ENCODE measurements at places on chromosomes 4 and X.

- DNase-seq, result no peak
Measured at GRCh38 chr4:158219623-158220022, 9.3 kb downstream of the TMEM144 start.

- no peak for DNase-seq
Measured at GRCh38 chr4:92988301-92988700, 684.5 kb downstream of the GRID2 start.

GRCh38 chr4:165537028-165537648 is 158.3 kb downstream of the CPE start:
- no peak for DNase-seq

DNA sequence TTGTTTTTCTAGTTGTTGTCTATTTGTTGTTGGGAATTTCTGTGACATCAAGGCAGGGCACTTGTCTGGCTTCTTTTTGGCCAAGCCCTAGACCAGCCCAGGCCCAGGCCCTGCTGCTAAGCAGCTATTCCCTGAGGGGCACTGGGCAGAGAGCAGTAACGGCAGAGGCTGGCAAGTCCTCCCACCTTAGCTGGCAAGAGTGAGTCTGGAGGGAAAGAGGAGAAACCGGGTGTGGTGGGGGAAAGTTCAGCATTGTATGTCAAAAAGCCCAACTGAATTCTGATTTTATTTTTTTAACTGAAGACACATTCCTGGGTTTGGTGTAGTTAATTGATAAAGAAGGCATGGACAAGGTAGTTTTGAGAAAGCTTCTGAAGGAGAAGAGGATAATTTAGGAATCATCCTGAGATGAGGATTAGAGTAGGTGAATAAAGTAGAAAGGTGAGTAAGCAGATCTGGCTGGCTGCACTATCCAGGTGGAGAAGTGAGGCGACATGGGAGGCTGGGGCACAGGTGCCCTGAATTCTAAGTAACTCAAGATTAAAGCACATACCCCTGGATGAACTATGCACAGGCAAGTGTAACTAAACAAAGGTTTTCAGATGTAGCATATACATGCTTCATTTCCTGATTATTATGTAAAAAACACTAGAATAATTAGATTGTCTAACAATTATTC is 57.4 kb downstream of the TAPT1 start:
- no peak for DNase-seq

DNA sequence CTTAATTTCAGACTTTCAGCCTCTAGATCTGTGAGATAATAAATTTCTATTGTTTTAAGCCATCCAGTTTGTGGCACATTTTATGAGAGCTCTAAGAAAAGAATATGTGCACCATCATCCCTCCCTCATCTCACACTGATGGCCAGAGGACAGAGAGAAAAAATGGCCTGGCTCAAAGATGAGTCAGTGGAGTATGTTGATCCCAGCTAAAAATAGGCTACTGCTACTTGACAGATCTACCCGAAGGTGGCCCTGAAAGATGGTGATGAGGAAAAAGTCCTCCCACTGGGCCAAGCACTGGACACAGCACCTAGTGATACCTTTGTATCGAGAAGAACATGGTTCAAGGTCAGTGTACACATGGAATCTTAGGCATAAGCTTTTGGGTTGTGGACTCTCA is 38.2 kb upstream of the DCTD start:
- no peak for DNase-seq

DNA sequence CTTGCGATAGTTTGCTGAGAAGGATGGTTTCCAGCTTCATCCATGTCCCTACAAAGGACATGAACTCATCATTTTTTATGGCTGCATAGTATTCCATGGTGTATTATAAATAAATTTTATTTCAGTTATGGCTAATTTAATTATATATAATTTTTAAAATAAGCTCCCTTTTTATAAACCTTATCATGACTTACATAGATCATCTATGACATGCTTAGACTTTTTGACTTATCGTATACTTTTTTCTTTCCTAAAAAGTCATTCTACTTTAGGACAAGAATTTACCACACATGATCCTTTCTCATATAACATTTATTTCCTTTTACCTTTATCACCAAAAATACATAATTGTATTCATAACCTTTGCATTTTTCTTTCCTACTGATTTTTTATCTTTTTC is 376.5 kb downstream of the CCSER1 start:
- DNase-seq, result no peak

GRCh38 chr4:137754652-137755471 is 222.6 kb upstream of the PCDH18 start:
- DNase-seq, result no peak

DNA sequence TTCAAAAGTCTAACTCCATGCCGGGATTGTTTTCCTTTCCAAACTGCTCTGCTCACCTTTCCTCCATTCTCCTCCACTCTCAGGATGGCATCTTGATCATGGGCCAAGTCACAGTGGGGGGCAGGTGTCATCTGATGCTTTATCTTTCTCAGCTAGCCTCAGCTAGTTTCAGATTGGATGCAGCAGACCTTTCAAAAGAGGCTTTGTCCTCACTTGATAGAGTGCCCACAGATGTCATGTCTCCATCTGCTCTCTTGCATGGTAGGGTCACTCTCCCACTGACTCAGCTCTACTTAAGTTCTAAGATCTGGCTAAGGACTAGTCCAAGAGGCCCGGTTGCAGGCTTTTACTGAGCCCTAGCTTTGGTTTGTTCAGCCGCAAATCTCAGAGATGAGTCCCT is 341.8 kb upstream of the GALNT7 start:
- no peak for DNase-seq

- DNase-seq, result no peak
Measured at GRCh38 chr4:15489551-15489950, 19.9 kb downstream of the CC2D2A start.

DNA sequence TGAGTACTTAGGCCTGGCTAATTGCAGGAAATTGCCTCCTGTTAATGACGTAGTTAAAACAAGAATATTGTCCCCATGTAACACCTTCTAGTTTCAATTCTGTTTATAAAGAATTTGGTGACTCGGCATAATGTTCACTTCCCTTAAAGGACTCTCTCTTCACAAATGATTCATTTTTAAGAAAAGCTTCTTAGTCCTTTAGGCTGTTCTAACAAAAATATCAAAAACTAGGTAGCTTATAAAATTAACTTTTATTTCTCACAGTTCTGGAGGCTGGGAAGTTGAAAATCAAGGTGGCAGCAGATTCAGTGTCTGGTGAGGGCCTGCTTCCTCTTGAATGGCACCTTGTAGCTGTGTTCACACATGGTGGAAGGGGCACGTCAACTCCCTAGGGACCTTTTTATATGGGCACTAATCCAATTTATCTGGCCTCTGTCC is 23.8 kb downstream of the COL25A1 start:
- DNase-seq, result no peak

DNA sequence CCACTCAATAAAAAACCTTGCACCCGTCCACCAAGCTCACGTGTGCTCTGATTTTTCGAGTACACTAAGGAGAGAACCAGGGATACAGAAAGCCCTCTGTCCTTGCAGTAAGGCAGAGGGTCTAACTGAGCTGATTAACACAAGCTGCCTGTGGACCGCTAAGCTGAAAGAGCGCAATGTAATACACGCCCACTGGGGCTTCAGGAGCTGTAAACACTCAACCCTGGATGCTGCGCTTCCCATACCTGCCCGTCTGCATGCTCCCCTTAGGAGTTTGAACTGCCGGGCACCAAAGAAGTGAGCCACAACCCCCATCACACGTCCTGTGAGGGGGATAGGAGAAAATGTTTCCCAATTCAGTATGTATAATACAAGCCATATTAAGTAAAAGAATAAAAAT is 664.8 kb downstream of the PCDH18 start:
- DNase-seq, result no peak

All from stimulated activated CD4-positive, alpha-beta T cell treated with anti-CD3 and anti-CD28 coated beads, Interleukin-15, amount 100 ng/mL, for 1 hour (primary cell).